ENCODE measurements at places on chromosomes 12 and 14.
A peak's percentile ranks its signal among the peaks of the same experiment; 100 is the strongest.

DNA sequence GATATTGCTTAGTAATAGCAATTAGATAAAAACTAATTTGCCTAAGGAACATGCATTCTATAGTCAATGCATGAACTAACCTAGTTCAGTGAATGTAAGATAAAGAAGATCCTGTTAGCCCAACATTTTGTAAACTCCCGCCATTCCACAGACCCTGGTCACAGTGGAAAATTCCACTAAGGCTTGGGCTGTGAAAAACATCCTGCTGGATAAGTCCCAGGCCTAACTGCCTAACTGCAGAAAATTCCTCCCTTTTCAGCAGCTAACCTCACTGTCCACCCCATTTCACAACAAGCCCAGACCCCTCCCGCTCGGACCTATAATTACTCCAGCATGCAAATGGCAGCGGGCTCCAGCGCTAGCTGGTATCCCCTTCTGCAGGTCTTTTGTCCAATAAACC is 97.9 kb upstream of the GARIN6 start:
- H3K27ac ChIP-seq, result no peak overlapping the region
- DNase-seq, result no peak
- H3K36me3 ChIP-seq, result no peaks in the 10 kb centered on the region
- H3K4me3 ChIP-seq, result no peak overlapping the region
- no peaks in the 10 kb centered on the region for H3K4me1 ChIP-seq
- no peaks in the 10 kb centered on the region for H3K27me3 ChIP-seq

DNA sequence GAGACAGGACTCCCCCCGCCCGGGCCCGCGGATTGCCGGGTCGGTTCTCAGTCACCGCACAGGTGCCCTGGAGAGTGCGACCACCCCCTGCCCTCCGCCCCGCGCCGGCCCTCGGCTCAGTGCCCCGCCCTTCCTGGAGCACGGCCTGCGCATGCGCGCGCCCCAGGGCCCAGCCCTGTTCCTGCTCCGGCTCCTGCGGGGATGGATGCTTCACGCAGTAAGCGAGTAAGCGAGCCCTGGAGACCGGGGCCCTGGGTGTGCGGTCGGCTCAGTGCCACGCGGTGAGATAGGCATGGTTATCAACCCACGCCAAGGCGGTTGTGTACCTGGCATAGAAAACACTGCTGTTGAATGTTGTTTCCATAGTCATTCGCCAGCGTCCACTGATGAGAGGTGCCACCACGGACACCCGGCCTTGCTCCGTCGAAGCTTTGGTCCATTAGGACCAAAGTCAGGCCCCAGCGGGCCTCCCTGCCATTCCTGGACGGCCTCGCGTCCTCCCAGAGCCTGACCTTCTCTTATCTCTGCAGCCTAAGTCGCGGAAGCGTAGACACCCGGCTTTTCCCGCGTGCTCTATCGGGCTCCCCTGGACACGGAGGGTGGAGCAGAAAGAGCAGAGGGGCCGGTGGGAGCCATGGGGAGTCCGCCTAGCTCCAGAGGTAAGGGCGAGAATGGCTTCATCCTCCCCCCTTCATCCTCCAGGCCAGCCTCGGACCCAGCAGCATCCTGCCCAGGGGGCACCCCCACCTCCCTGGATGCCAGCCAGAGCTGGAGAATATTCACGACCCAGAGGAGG is 90.6 kb downstream of the PAPOLA start:
- H3K36me3 ChIP-seq, result no peaks in the 10 kb centered on the region
- peaks cover 11% of the 10 kb centered on the region for H3K27me3 ChIP-seq
- H3K4me1 ChIP-seq, result no peaks in the 10 kb centered on the region
- peak; percentile 79 for DNase-seq
- H3K4me3 ChIP-seq, result peak overlapping the region; percentile 45

GRCh38 chr12:124964251-124964650 is 24.7 kb downstream of the DHX37 start:
- H3K27ac ChIP-seq, result no peak overlapping the region
- no peaks in the 10 kb centered on the region for H3K27me3 ChIP-seq
- DNase-seq, result no peak
- no peaks in the 10 kb centered on the region for H3K4me1 ChIP-seq
- peaks cover 67% of the 10 kb centered on the region for H3K36me3 ChIP-seq
- H3K4me3 ChIP-seq, result no peak overlapping the region

DNA sequence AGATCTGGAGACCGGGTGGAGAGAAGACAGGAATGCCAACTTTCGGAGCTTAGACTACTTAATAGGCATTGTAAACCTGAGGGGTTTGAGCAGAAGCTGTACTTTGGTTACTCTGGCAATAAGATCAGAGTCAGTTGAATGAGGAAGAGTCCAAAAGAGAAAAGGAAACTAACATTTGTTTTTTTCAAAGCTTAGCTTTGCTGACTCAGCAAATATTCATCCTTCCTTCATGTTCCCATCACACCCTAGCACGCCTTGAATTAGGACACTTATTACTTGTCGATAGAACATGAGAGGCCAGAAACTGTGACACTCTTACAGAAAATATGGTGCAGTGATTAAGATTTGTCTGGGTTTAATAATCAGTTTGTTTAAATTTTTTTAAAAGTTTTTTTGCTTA is 266.9 kb upstream of the ATP2B1 start:
- H3K4me1 ChIP-seq, result no peaks in the 10 kb centered on the region
- H3K4me3 ChIP-seq, result no peak overlapping the region
- no peak for DNase-seq
- H3K27ac ChIP-seq, result no peak overlapping the region

DNA sequence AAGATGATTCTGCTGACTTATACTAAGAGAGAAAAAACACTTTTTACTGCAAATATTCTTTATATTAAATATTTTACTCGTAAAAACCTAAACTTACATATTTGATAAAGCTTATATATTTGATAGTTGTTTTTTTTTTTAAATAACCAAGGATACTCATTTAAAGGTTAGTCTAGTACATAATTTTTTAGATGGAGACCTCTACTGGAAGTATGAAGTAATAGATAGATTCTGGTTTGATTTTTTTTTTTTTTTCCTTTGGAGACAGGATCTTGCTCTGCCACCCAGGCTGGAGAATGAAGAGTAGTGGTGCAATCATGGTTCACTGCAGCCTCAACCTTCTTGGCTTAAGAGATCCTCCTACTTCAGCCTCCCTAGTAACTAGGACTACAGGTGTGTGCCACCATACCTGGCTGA is 16.4 kb downstream of the ARID2 start:
- H3K4me3 ChIP-seq, result no peak overlapping the region
- H3K36me3 ChIP-seq, result no peaks in the 10 kb centered on the region
- no peaks in the 10 kb centered on the region for H3K27me3 ChIP-seq
- no peaks in the 10 kb centered on the region for H3K4me1 ChIP-seq
- no peak overlapping the region for H3K27ac ChIP-seq

DNA sequence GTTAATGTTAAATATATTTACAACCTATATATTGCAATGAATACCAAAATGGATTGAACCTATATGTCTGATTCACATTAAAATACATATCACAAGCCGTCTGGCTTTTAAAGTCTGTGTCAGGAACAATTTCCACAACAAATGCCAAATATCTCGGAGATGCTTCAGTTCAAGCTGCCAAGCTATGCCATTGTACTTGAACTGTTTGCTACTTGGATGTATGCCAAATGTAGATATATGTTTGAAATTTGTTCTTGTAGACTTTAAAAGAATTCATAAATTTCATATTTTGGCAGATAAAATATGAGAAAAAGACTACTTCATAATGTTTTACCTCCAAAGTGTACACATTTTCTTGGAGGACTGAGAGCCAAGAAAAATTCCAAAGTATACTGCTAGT is 37.0 kb downstream of the WASHC3 start:
- H3K27ac ChIP-seq, result no peak overlapping the region
- no peak overlapping the region for H3K4me3 ChIP-seq
- no peak for DNase-seq
- H3K27me3 ChIP-seq, result no peaks in the 10 kb centered on the region

DNA sequence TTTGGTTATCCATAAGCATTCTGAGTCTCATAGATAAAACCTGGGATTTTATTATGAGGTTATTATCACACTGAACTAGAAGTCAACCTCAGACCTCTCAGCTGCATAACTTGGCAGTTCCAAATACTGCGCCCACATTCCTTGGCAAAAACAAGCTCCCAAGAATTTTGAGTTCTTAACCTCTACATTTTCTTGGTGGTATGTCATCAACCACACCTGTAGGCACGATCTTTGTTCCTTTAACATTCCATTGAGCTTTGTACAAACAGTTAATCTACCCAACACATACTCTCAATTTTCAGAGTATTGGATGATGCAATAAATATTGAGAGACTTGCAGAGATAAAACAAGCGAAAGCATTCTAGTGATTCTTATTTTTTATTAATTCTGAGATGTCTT is 371.8 kb upstream of the PRICKLE1 start:
- H3K36me3 ChIP-seq, result no peaks in the 10 kb centered on the region
- H3K4me1 ChIP-seq, result no peaks in the 10 kb centered on the region
- no peak for DNase-seq

- no peaks in the 10 kb centered on the region for H3K4me1 ChIP-seq
- DNase-seq, result no peak
- no peaks in the 10 kb centered on the region for H3K27me3 ChIP-seq
- peaks cover 20% of the 10 kb centered on the region for H3K36me3 ChIP-seq
- no peak overlapping the region for H3K4me3 ChIP-seq
Measured at GRCh38 chr12:119715268-119715620, 47.3 kb downstream of the PRKAB1 start.

- no peaks in the 10 kb centered on the region for H3K27me3 ChIP-seq
- H3K27ac ChIP-seq, result no peak overlapping the region
- peaks cover 56% of the 10 kb centered on the region for H3K36me3 ChIP-seq
- H3K4me3 ChIP-seq, result no peak overlapping the region
Measured at GRCh38 chr12:53184828-53185227, 4.1 kb upstream of the CSAD start.

DNA sequence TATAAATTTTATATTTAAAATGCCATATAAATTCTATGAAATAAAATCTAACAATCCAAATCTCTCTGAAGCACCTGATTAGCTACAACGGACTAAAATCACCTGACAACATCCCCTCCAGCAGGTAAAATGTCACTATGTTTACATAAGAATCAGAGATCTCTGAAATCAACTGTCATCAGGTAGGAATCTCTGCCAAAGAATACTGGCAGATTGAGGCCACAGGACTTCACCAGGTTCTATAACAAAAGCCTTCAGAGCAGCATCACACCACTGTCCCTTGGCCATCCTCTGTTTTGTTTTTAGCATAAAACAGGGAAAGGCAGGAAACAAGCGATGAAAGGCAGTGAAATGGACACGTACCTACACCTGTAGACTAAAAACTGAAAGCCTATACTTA is 22.1 kb downstream of the FGD6 start:
- no peak overlapping the region for H3K4me3 ChIP-seq
- no peak for DNase-seq
- H3K36me3 ChIP-seq, result no peaks in the 10 kb centered on the region
- H3K27me3 ChIP-seq, result no peaks in the 10 kb centered on the region
- H3K4me1 ChIP-seq, result peaks cover 3% of the 10 kb centered on the region
- H3K27ac ChIP-seq, result no peak overlapping the region

- H3K36me3 ChIP-seq, result no peaks in the 10 kb centered on the region
- H3K27me3 ChIP-seq, result no peaks in the 10 kb centered on the region
- DNase-seq, result no peak
- no peak overlapping the region for H3K27ac ChIP-seq
Measured at GRCh38 chr14:32635061-32635719, 303.5 kb upstream of the NPAS3 start.

DNA sequence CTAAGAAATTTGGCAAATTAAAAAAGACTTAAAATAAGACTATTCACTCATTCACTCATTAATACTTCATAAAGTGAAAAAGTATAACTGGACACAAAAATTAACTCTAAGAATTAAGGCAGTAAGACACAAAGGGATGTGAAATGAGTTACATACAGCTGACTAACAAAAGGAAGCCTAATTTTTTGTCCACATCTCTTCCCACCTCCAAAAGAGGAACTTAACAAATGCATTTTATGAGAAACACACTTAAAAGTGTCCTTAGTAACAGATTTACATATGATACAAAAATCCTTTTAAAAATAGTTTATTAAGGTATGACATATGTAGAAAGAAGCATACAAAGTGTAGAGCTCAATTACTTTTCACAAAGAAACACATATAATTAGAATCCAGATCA is 88.9 kb downstream of the NUMB start:
- H3K4me1 ChIP-seq, result no peaks in the 10 kb centered on the region
- H3K27ac ChIP-seq, result no peak overlapping the region
- no peaks in the 10 kb centered on the region for H3K27me3 ChIP-seq
- no peak overlapping the region for H3K4me3 ChIP-seq

DNA sequence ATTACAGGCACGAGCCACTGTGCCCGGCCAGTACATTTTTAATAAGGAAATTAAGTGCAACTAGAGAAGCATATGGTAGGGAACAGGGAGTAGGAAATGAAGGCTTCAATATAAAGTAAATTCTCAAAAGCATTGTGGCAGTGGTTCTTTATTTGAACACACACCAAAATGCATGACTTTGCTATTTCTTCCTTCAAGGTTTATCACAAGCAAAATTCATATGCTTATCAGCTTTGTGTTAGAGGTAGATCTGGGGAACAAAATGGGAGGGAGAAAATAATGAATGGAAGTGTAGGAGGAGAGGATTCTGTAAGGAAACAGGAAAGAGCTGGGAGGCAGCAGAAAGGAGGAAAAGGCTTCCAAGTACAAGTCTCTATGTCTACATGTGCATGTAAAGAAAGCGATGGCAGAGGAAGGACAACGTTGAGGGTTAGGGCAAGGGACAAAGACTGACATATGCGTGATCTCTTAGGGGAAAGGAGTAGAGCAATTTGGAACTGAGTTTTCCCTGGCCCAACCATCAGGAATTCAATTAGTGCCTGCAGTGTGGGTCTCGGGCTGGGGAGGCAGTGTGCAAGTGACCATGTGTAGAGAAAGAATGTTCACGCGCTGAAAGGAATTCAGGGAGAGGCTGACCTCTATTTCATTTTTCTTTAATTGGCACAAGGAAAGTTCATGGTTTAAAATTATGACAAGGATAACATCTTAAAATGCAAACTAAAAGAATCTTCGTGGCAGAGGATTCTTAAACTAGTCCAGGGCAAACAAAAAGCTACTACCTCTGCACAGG is 22.9 kb upstream of the RASSF8 start:
- H3K27ac ChIP-seq, result no peak overlapping the region
- no peaks in the 10 kb centered on the region for H3K36me3 ChIP-seq
- H3K4me3 ChIP-seq, result no peak overlapping the region
- no peaks in the 10 kb centered on the region for H3K4me1 ChIP-seq
- DNase-seq, result no peak

DNA sequence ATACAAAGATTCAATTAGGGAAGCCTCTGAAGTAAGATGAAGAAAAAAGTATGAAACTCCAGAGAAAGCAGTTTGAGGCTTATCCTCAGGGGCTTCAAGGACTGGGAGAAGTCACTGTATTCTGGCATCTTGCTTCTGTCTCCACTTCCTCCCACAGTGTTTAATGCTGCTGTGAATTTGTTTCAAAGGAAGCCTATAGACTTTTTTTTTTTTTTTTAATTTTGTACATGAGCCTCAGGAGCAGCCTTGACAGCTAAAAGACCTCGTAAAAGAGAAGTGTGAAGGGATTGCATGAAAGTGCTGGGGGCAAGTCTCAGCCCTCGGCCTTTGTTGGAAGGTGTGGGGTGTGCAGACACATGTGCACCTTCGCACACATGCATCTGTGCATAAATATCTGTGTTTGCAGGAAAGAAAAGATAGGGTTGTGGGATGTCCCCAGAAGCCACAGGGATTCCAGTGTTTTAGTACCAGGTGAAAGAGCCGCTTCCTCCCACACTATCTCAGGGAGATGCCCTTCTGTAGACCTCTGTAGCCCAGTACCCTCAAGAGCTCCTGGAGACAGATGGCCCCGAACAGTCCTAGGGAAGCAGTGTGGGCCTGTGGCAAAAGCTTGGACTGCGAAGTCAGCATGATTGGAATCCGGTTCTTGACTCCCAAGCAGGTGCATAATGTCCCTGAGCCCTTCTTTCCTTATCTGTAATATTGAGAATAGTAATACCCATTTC is 193.5 kb upstream of the BCL2L14 start:
- no peak overlapping the region for H3K4me3 ChIP-seq
- peaks cover 10% of the 10 kb centered on the region for H3K4me1 ChIP-seq

All from H1 (cell line).